ENCODE measurements at places on chromosomes 1 and 21.

DNA sequence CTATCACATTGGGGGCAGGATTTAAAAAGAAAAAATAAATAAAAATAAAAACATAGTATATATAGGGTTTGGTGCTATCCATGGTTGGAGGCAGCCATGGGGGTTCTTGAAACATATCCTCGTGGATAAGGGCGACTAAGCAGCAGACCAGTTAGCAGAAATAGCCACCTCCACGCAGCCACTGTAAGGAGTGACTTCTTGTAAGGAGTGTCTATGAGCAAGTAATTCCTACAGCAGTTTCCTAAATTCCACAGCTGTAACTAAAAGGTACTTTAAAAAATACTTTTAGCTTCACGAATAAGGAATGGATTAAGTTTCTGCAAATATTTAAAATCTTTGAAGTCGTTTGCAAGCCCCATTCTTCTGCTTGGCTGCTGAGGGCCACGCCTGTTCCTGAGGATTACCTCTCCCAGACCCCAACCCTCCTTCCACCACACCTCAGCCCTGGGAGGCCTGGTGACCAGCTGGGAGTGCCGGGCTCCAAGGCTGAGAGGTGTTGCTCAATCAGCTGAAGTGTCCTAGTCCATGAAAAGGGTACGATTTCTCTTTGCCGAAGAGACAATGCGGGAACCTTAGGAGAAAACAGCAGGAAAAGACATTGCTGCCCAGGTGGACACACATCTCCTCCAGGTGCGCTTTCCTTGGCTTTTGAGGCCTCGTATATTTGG, 115.3 kb downstream of the ADSS2 start:
- DNase-seq, result no peak

DNA sequence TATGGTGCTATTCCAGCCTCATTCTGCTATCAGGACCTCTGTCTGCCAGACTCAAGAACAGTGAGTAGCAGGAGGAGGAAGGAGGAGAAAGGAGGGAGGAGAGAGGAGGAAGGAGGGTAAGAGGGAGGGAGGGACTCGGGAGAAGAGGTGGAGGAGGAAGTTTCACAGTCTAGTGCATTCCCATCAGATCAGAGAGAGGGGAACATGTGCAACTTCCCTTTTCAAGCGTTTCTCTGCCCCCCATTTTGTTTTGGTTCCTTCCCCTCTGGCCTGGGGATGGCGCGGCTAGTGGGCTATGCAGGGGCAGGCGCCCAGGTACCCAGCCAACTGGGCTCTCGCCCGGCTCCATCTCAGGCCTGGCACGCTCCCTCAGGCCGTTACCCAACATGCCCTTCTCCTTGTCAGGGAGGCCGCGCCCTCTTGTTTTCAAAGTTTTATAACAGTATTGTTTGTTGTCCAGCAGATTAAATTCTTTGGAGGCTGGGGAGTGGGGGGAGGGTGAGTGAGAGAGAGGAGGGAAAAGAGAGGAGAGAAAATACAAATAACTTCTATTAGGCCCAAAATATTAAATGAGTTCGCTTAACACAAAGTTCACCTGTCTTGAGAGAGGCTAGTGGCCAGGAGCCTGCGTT, 56.0 kb downstream of the CD46 start:
- no peak for DNase-seq

GRCh38 chr1:235136111-235136510, 7.5 kb upstream of the TOMM20 start:
- DNase-seq, result no peak

DNA sequence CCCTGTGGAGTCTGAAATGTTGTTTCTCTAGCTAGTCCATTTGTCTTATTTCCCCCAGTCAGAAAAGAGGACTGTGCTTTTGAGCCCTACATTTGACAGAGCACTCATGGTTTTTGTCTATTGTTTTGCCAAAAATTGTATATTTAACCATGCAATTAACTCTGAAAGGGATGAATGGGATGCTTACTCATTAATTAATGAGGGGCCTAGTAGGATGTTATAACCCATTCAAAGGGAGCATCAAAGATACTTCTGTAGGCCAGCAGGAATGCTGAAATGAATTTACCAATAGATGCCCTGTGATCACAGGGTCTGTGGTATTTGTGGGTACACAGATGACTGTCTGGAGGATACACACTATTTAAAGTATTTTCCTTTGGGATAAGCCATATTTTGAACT, 147.7 kb downstream of the FCRL5 start:
- DNase-seq, result no peak

DNA sequence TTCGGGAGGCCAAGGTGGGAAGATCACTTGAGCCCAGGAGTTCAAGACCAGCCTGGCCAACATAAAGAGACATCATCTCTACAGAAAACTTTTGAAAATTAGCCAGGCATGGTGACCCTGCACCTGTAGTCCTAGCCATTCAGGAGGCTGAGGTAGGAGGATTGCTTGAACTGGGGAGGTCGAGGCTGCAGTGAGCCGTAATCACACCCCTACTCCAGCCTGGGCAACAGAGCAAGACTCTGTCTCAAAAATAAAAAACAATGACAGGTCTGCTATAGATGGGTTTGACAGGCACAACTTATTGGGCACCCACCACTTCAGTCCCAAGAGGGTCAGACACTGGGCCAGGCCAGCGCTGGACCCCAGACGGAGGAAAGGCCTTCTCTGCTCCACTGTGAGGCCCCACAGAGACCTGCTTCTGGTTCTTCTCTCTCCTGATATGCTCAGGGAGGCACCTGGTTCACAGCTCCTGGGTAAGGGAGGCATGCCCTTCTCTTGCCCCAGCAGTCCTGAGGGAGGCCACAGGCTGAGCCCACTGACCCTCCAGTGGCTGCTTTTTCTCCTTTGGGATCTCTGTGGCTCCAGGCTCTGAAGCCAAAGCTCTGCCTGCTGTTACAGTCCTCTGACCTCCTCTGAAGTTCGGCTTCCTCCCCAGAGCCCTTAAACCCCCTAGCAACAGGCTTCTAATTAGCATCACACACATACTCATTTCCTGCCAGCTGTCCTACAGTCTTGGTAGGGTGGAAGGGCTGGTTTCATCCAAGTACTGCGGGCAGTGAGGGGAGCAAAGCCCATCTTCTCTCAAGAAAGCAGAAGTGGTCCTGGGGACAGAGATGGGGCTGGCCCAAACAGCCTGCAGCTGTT, 14.4 kb downstream of the S100A16 start:
- no peak for DNase-seq

GRCh38 chr1:41622859-41623732, 138.6 kb upstream of the EDN2 start:
- no peak for DNase-seq

GRCh38 chr1:206588492-206588891, 23.8 kb downstream of the EIF2D start:
- DNase-seq, result no peak

- DNase-seq, result no peak
These were observed 62.5 kb downstream of the UBIAD1 start for GRCh38 chr1:11335417-11336056.

DNA sequence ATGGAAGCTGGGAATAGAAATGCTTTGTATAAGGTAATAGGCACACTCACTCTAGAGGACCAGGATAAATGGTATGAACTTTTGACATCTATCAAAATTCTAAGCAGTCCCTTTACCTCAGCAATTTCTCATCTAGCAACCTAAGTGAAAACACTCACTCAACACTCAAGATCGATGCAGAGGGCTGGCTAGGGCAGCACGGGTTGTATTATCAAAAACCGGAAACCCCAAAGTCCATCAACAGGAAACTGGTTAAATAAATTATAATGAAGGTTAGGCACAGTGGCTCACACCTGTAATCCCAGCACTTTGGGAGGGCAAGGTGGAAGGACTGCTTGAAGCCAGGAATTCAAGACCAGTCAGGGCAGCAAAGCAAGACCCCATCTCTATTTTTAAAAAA, 9.4 kb downstream of the USP48 start:
- DNase-seq, result no peak

DNA sequence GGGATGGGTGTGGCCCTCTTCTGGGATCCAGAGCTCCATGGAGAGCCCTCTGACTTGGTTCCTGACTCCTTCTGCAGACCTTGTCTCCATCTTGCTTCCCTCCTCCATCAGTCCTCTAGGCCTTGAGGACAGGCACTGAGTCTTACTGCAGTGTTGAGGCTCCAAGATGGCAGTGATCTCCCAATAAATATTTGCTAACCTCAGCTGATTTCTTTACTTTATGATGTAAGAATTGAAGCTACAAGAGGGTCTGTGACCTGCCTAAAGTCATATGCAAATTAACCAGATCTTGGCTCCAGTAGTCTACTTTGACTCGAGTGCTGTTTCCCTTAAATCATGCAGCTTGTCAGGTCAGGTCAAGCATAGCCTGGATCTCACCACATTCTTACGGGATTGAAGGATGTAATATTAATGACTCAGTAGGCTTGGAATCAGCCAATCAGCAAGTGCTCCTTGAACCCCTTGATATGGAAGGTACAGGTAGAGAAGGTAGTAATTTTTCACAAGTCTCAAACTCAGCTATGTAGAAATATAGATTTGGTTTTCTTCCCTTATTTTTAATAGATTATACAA, 93.0 kb downstream of the CLIC6 start:
- DNase-seq, result no peak

DNA sequence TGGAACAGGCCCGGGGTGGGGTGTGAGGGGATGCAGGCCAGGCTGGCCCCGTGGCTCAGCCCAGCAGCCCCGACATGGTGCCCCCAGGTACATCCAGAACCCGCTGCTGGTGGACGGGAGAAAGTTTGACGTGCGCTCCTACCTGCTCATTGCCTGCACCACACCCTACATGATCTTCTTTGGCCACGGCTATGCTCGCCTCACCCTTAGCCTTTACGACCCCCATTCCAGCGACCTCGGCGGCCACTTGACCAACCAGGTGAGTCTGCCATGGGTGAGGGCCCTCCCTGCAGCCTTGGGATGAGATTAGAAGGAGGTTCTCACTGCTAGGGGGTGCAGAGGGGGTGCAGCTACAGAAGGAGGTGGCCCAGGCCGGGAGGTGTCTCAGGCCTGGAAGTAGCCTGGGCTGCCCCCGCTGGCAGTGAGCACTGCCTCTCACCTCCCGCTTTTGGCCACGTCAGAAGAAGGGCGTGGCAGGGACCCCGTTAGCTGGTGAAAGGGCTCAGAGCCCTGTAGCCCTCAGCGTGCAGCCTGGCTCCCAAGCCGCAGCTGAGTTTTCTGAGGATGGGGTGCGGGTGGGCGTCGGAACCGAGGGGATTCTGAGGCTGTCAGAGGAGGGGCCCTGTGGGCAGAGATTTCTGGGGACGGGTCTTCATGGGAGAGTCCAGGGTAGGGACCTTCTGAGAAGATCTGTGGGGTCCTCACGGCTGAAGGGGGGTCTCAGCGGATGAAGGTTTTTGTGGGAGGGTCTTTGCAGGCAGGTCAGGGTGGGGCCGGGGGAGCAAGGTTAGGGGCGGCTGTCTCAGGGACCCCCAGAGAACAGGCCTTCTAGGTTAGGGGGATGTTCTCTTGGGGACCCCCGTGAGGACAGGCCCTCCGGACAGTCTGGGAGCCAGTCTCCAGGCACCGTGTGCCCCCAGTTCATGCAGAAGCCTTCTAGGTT, 10.4 kb downstream of the TTLL10 start:
- no peak for DNase-seq

GRCh38 chr21:42522271-42522670, 8.6 kb downstream of the SLC37A1 start:
- no peak for DNase-seq

GRCh38 chr1:56709269-56709880, 64.3 kb downstream of the PRKAA2 start:
- DNase-seq, result peak; percentile 11

DNA sequence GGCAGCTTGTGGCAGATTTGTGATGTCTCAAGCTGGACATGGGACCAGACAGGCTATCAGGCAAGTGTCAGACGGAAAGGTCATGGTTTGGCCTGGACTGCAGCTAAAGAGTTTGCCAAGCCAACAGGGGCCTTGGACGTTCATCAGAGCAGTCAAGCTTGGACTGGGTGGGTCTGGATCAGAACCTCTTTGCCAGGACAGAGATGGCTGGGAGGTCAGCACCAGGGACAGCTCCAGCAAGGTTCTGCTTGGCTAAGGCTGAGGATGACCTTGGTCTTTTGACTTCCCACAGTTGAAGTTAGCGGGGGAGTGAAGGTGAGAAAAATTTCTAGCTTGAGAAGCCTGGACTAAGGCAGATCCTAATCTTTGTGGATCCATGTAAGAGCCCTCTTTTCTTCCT, 68.1 kb downstream of the GRIK3 start:
- DNase-seq, result no peak

DNA sequence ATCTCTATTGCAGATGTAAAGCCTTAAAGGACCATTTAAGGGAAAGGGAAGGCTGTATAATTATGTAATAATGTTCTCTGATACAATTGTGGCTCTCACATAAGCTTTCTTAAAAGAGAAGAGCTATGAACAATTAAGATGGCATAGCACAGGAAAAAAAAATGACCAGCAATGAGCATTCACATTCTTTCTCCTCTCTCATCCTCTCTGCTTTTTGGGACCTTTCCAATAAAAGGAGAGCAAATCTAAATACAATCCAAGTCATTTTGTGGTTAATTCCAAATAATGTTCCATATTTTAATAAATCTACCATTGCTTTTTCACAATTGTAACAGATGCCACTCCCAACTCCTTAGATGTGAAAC, 23.5 kb downstream of the SMYD3 start:
- no peak for DNase-seq

GRCh38 chr21:42105476-42106315, 34.6 kb downstream of the UMODL1 start:
- DNase-seq, result no peak

GRCh38 chr1:168053681-168054080, 83.0 kb downstream of the GPR161 start:
- no peak for DNase-seq

GRCh38 chr1:44571712-44572571, 102.3 kb downstream of the TMEM53 start:
- DNase-seq, result no peak

DNA sequence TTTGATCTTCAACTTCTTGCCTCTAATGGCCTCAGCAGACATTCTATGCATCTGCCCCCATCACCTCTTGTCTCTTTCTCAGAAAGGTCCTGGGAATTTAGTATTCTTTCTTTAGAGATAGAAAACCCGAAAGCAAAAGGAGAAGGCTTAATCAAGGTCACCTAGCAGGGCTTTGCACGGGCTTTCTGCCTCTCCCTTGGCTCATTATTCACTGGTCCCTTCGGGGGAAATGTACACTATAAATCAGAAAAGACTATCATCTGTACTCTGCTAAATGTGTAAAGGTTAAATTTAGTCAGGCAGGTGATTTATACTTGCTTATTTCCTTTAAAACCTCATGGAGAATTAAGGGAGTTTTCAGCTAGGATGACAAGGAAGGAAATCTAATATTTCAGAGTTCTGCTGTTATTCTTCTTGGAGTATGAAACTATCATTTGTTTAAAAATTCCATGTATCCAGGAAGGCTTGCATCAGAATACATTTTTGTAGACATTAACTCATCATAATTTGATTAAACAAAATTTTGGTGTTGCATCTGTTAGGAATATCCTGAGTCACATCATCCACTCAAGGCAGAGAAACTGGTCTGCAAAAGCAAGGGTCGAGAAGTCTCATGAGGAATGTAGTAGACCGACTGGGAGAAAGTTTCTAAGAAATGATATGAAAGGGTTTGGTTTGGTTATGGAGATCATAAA, 124.6 kb downstream of the GABPA start:
- no peak for DNase-seq

All from HTR-8/SVneo (cell line).